EL (cell line): ENCODE measurements at places on chromosomes 4 and X.

- DNase-seq: peak; percentile 89
These were observed 303.5 kb downstream of the SPRY1 start for GRCh38 chr4:123699880-123700771.

DNA sequence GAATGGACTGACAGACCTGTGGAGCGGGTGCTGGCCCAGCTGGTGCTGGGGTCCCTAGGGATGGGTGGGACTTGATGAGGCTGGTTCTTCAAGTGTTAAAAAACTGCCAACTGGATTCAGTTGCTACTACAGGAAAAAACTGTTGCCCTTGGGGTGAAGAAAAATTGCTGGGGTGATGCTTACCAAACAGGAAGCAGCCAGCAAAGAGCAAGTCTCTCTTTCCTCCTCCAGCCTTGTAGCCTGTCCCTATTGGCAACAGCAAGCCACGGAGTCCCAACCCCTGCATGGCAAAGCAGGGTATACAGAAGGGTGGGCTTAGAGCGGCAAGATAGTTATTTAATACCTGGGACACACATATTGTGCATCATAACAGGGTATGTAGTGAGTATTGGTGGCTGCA lies 60.1 kb upstream of the ATP8A1 start:
- DNase-seq: no peak

DNA sequence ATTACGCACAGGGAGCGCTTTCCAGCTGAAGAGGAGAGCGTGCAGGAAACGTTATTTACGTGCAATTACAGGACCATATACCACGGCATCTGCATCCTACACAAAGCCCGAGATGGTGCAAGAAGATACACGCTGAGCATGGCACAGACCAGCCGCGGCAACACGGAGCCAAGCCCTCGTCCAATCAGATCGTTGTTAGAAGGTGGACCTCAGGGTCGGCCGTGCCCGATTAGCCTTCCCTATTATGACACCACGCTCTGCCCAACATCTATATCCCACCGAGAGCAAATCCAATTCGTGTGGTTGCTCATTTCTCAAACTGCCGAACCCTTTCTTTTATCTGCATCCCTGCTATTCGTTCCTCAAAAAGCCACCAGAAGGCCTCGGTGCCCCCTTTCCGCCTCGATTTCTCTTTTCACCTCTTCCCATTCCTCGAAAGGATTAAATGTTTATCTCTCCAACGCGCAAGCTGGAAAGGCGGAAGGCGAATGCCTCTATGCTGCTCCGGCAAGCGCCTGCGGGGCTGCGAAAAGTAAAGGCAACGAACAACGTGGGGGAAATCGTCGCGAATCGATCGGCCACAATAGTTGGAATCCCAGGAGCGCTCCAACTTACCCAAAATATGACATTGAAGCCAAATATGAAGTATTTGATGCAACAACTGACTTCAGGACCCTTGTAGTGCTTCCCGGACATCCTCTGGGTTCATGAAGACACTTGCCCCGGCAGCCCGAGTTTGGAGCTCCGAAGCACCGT lies 702 bp downstream of the TSPAN5 start:
- peak; percentile 87 for DNase-seq

DNA sequence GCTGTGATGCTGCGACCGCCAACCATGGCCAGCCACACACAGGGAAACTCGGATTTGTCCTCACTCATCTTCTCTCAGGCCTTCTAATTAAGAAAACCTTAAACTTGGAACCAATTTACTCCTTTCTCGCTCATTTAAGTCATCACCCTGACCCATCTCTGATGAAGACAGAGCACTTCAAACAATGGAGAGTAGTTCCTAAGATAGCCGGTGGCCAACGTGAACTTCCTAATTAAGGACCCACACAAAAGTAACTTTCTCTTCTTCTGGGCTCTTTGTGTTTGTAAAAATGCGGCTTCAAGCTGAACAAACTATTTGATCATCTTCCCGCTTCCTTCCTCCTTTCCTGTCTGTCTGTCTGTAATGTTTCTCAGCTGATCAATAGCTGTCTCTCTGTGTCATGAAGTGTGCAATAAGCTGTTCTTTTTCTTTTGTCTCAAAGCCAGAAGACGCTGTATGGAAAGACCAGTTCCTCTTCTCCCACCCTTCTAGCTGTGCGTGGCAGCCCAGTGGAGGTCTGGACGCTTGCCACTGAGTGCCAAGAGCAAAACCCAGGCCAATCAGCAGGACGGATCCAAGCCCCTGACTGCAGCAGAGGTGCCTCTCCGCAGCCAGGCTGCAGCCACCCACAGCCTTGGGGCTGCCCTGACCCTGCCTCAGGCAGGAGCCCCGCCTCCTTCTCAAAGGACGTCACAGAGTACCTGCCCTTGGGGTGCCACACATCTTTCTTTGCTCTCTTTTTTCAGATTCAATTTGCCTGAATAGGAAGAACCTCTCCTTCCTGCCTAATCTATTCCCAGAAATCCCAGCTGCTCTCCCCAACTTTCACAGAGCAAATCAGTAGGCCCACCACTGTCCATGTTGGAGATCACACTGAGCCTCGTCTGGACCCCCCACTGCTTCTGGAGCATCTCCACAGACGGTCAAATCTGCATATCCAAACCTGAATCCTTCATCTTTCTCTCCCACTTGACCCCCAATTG lies 59.3 kb downstream of the MAML3 start:
- no peak for DNase-seq
